ENCODE measurements at places on chromosomes 12 and 14. TPM values are rescaled to one million over a fixed set of nuclear protein-coding genes. Genes with fewer than 3 reads are reported as not detected.

SOAT2 gene
- total RNA-seq = 0.21 TPM

ACOT6 gene
- not detected for total RNA-seq

NANOG gene
- not detected for total RNA-seq

PRPH gene
- total RNA-seq = not detected

SCNN1A gene
- total RNA-seq = 1.2 TPM

INHBC gene
- 0.10 TPM for total RNA-seq

LUM gene
- 0.10 TPM for total RNA-seq

FLRT2 gene
- total RNA-seq = under 0.01 TPM

ASCL1 gene
- total RNA-seq = 0.10 TPM

IPO4 gene
- 13.3 TPM for total RNA-seq

KCNC2 gene
- total RNA-seq = not detected

BEGAIN gene
- 0.73 TPM for total RNA-seq

VRK1 gene
- 117 TPM for total RNA-seq

KRT2 gene
- 0.94 TPM for total RNA-seq

SERPINA4 gene
- 0.10 TPM for total RNA-seq

TBC1D30 gene
- 2.4 TPM for total RNA-seq

MMP19 gene
- 4.2 TPM for total RNA-seq

APOF gene
- not detected for total RNA-seq

ETFBKMT gene
- total RNA-seq = 0.52 TPM

PCNX4 gene
- total RNA-seq = 21.8 TPM

EXOC3L4 gene
- total RNA-seq = not detected

GUCY2C gene
- not detected for total RNA-seq

TCL1B gene
- total RNA-seq = 0.21 TPM

Measured in mononuclear cell (primary cell).